ENCODE measurements at places on chromosomes 3 and 15. TPM values are rescaled to one million over a fixed set of nuclear protein-coding genes. Genes with fewer than 3 reads are reported as not detected.

DNA sequence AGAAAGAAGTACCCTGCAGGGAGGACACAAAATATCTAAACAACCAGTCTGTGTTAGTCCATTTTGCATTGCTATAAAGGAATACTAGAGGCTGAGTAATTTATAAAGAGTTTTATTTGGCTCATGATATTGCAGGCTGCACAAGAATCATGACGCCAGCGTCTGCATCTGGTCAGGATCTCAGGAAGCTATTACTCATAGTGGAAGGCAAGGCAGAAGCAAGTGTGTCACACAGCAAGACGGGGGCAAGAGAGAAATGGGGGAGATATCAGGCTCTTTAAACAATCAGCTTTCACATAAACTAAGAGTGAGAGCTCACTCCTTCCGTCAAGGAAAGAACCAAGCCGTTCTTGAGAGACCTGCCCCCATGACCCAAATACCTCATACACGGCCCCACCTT, 614.8 kb downstream of the ZIC1 start:
- DNase-seq: no peak
- no peak overlapping the region for H3K27ac ChIP-seq
- H3K4me1 ChIP-seq: no peaks in the 10 kb centered on the region
- H3K36me3 ChIP-seq: peaks cover 2% of the 10 kb centered on the region
- no peaks in the 10 kb centered on the region for H3K27me3 ChIP-seq

- no peaks in the 10 kb centered on the region for H3K27me3 ChIP-seq
- no peak for DNase-seq
- H3K4me3 ChIP-seq: no peak overlapping the region
- no peaks in the 10 kb centered on the region for H3K36me3 ChIP-seq
- peaks cover 7% of the 10 kb centered on the region for H3K4me1 ChIP-seq
- H3K27ac ChIP-seq: no peak overlapping the region
These were observed 2.3 kb downstream of the POPDC2 start for GRCh38 chr3:119657887-119658702.

DNA sequence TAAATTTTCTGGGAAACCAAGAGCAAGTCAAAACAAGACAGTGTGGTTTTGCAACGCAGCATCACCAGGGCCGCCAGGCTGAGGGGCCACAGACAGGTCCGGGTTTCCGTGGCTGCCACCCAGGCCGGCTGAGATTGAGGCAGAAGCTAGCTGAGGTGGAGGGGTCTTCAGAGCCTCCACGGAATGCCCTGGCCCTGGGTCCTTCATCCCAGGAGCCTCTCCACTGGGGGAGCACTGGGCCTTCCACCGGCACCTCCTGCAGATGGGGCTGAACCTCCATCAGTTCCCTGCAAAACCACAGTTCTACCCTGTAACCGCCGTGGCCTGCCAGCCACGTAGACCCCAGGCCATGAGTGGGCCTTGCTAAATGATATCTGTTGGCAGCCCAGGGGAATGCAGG, 152.7 kb downstream of the CHSY1 start:
- DNase-seq: peak; percentile 36
- peak overlapping the region; percentile 51 for H3K4me3 ChIP-seq
- peaks cover 10% of the 10 kb centered on the region for H3K4me1 ChIP-seq
- peaks cover 2% of the 10 kb centered on the region for H3K36me3 ChIP-seq

DNA sequence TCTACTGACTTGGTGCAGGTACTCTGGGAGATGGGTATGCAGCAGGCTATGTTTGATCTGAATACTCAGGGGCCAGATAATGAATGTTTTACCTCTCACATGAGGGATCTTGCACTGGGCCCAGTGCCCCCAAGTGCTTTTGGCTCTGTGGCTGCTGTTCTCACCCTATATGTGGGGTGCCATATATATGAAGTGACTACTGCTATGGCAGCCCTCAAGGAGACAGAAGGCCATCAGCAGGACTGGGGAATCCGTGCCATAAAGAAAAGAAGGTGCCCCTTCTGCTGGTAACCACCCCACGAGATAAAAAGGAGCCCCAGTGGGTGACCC, 302.1 kb downstream of the ZPLD1 start:
- H3K27ac ChIP-seq: no peak overlapping the region
- H3K4me3 ChIP-seq: no peak overlapping the region
- H3K36me3 ChIP-seq: no peaks in the 10 kb centered on the region
- no peaks in the 10 kb centered on the region for H3K4me1 ChIP-seq
- no peak for DNase-seq

DNA sequence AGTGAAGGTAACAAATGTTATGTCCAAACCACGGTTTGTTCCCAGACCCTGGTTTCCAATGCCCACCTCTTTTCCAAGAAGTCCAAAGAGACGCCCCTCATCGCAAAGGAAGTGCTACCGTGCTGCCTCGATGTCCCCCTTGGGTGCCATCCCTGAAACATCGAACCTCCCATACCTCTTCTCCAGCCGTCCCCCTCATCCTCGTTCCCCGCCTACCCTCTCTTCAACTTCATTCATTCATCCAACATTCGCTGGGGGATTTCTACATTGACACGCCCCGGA, 467 bp downstream of the TIPIN start:
- peak overlapping the region; percentile 94 for H3K27ac ChIP-seq
- DNase-seq: no peak
- H3K36me3 ChIP-seq: peaks cover 5% of the 10 kb centered on the region
- peaks cover 41% of the 10 kb centered on the region for H3K4me1 ChIP-seq
- H3K27me3 ChIP-seq: no peaks in the 10 kb centered on the region

GRCh38 chr3:69251078-69251805, 128.8 kb upstream of the LMOD3 start:
- no peak overlapping the region for H3K4me3 ChIP-seq
- no peak for DNase-seq
- H3K4me1 ChIP-seq: peaks cover 18% of the 10 kb centered on the region

DNA sequence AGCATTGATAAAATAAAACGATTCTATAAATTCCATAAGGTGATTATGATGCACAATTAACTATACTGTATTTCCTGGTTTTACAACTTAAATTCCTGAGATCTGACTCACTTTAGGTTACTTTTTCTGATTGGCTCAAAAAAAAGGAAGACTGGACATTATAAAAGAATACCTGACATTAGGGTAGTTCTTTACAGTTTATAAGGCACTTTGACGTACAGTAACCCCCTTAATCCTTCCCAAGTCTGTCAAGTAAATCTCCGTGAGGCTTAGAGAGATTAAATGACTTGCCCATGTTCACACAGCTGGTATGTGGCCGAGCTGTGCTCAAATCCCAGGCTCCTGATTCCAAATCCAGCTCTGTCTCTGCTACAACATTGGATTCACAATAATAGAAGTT, 1.0 kb upstream of the SLTM start:
- H3K4me3 ChIP-seq: peak overlapping the region; percentile 96
- peak overlapping the region; percentile 96 for H3K27ac ChIP-seq
- no peaks in the 10 kb centered on the region for H3K36me3 ChIP-seq
- H3K27me3 ChIP-seq: no peaks in the 10 kb centered on the region
- H3K4me1 ChIP-seq: peaks cover 26% of the 10 kb centered on the region

DNA sequence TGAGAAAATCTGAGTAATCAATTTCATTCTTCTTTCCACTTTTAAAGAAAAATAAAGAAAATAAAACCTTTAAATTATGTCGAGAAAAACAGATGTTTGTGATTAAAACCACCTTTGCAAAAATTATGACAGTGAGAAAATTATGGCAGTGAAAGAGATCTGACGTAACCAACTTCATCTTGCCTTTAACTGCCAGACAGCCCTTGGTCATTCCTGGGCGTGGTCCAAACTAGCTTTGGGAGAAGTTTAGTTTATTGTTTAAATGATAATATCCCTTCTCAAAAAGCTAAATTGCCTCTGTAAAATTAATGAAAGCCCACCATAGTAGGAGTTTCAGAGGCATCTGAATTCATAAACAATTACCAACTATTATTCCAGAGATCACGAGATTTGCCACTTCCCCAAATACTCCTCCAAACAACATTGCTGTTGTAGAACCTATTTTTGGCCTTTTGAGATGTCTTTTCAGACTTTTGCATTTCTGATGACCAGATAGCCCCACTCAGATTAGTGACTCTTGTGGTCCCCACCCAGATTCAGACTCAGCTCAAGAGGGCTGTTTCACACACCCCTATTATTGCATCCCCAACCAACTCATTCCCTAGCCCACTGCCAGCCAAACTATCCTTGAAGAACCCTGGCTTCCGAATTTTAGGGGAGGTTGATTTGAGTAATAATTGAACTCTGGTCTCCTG, 664.4 kb upstream of the CBLB start:
- peaks cover 37% of the 10 kb centered on the region for H3K4me1 ChIP-seq
- H3K27me3 ChIP-seq: peaks cover 6% of the 10 kb centered on the region
- H3K27ac ChIP-seq: peak overlapping the region; percentile 37

DNA sequence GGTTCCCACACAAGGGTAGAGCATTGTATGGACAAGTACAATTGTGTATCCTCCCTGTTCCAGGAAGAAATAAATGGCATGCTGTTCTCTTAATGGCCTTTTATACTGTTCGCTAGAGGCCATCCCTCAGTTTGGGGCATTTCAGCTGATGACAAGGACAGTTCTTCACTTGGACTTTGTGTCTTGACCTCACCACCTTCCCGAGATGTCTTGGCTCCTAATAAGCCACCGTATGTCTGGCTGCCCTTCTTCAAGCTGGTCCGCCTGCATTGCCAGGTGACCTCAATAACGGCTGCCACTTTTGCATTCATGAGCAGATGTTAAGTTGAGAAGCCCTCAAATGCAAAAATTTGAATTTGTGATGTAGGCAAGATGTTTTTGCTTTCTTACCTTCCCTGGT, 24.1 kb downstream of the ZBTB38 start:
- H3K27ac ChIP-seq: no peak overlapping the region
- peaks cover 1% of the 10 kb centered on the region for H3K27me3 ChIP-seq
- H3K36me3 ChIP-seq: peaks cover 8% of the 10 kb centered on the region
- H3K4me1 ChIP-seq: peaks cover 32% of the 10 kb centered on the region
- no peak for DNase-seq

DNA sequence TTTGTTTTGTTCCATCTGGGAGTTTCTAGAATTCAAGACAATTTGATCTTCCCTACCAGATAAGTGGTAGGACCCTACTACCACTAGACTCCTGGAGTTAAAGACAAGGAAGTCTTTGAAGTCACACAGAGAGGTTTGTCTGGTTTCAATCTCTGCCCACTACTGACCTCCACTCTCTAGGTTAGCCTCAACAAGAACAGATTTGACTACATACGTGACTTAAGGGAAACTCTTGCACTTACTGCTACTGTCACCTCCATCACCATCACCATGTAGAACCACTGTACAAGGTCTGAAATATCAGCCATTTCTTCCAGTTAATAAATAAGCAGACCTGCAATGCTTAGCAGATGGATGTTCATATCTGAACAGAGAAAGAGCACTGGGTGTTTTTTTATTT, 148.3 kb upstream of the ARHGEF26 start:
- no peaks in the 10 kb centered on the region for H3K36me3 ChIP-seq
- H3K27me3 ChIP-seq: peaks cover 15% of the 10 kb centered on the region
- H3K4me1 ChIP-seq: no peaks in the 10 kb centered on the region
- no peak overlapping the region for H3K4me3 ChIP-seq
- H3K27ac ChIP-seq: no peak overlapping the region
- no peak for DNase-seq

DNA sequence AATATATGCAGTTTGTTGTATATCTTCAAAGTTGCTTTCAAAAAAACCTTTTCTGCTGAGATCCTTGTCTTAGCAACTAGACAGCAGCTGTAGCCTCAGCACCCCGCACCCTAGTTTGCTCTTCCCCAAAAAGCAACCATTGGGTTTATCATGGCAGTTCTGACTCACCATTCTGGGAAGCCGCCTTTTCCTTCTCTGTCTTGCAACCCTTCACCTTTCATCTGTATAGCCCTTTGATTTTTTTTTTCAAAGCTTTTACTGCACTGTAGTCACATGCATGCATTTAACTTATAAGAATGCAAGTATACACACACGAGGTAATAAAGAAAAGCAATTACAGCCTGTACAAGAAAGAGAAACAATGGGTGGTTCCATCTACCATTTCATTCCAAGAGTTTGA, 65.1 kb upstream of the THBS1 start:
- peaks cover 48% of the 10 kb centered on the region for H3K27me3 ChIP-seq
- no peak overlapping the region for H3K4me3 ChIP-seq
- no peaks in the 10 kb centered on the region for H3K4me1 ChIP-seq

GRCh38 chr3:138366006-138366759, 17.8 kb downstream of the MRAS start:
- H3K4me1 ChIP-seq: peaks cover 5% of the 10 kb centered on the region
- H3K27me3 ChIP-seq: peaks cover 21% of the 10 kb centered on the region
- no peak overlapping the region for H3K27ac ChIP-seq

GRCh38 chr3:4735243-4735642, 242.1 kb downstream of the ITPR1 start:
- DNase-seq: no peak
- H3K27ac ChIP-seq: no peak overlapping the region
- peaks cover 30% of the 10 kb centered on the region for H3K36me3 ChIP-seq
- H3K27me3 ChIP-seq: no peaks in the 10 kb centered on the region
- H3K4me3 ChIP-seq: no peak overlapping the region
- peaks cover 57% of the 10 kb centered on the region for H3K4me1 ChIP-seq

GRCh38 chr3:184750349-184751083, 38.7 kb upstream of the MAGEF1 start:
- H3K4me3 ChIP-seq: no peak overlapping the region
- peaks cover 7% of the 10 kb centered on the region for H3K27me3 ChIP-seq
- no peak for DNase-seq
- H3K36me3 ChIP-seq: no peaks in the 10 kb centered on the region

- H3K27me3 ChIP-seq: peaks cover 53% of the 10 kb centered on the region
- peak; percentile 16 for DNase-seq
- H3K4me3 ChIP-seq: no peak overlapping the region
These were observed 122.1 kb upstream of the TPRG1 start for GRCh38 chr3:189049458-189050236.

DNA sequence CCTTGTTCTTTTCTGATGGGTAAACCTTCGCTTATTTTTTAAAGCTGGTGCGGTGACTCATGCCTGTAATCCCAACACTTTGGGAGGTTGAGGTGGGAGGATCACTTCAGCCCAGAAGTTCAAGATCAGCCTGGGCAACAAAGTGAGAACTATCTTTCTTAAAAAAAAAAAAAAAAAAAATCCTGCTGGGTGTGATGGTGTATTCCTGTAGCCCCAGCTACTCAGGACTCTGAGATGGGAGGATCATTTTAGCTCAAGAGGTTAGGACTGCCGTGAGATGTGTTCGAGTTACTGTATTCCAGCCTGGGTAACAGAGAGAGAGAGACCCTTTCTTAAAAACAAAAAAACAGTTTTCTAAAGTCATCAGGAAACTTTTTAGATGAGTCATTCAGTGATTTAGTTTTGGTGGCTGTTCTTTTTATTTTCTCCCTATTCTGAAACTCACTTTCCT, 37.7 kb downstream of the SLMAP start:
- no peaks in the 10 kb centered on the region for H3K36me3 ChIP-seq
- H3K27me3 ChIP-seq: no peaks in the 10 kb centered on the region
- H3K27ac ChIP-seq: peak overlapping the region; percentile 13
- H3K4me1 ChIP-seq: peaks cover 18% of the 10 kb centered on the region

GRCh38 chr3:47414666-47415587, 34.1 kb downstream of the PTPN23 start:
- H3K4me3 ChIP-seq: no peak overlapping the region
- H3K4me1 ChIP-seq: no peaks in the 10 kb centered on the region
- no peaks in the 10 kb centered on the region for H3K27me3 ChIP-seq
- peak overlapping the region; percentile 32 for H3K27ac ChIP-seq

GRCh38 chr3:49717959-49718857, 1.3 kb downstream of the AMIGO3 start:
- no peaks in the 10 kb centered on the region for H3K36me3 ChIP-seq
- DNase-seq: no peak
- peaks cover 38% of the 10 kb centered on the region for H3K4me1 ChIP-seq
- H3K27ac ChIP-seq: peak overlapping the region; percentile 47

ABCC5 gene
- total RNA-seq: 18.2 TPM

ISLR2 gene
- not detected for total RNA-seq

VEPH1 gene
- not detected for total RNA-seq

ZNF860 gene
- 0.14 TPM for total RNA-seq

ACTRT3 gene
- 0.26 TPM for total RNA-seq

GXYLT2 gene
- 0.26 TPM for total RNA-seq

CHDH gene
- total RNA-seq: 0.69 TPM

MESP2 gene
- not detected for total RNA-seq

Measured in activated T-cell treated with anti-CD3 and anti-CD28 coated beads, Interleukin-2, amount 50 U/mL, for 72 hours (primary cell).